Upper lobe of right lung (tissue), 1 donor: ENCODE measurements at places on chromosomes 16 and 17.

DNA sequence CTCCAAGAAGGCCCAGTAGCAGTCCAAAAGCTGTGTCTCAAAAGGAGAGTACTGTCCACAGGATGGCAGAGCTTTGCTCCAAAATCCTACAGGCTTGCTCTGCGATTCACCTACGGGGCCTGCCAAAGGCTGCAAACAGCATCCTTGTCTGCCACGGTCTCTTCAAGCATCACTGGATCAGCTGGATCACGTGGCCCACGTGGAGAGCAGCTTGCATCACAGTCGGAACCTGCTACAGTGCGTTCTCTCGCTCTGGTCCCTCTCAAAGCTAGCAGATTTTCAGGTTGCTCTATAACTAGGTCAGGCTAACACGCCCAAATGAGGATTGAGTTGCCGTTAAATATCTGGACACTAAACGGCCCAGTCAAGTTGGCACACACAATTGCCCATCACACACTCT, 8.4 kb upstream of the TIMM22 start:
- DNase-seq, result no peak

- no peak for DNase-seq
Observed at GRCh38 chr17:9247401-9247938, 226.2 kb downstream of the NTN1 start.

DNA sequence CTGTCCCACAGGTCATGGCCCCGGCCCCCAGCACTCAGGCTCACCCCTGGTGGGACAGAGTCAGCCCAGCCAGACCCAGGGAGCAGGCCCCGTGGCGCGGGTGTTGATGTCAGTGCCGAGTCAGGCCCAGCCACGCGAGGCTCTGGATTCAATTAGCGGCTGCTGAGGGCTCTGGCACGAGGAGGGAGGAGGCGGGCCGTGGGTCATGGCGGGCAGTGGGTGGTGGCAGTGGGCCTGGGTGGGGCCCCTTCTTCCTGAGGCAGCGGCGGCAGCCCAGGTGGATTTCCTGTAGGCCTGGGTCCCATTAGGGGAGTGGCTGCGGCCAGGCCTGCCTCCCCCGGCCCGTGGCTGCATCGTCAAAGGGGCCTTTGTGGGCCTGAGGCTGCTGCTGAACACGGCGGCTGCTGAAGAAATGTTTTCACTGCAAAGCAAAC, 12.9 kb downstream of the VASN start:
- no peak for DNase-seq

- DNase-seq, result peak; percentile 65
Observed at GRCh38 chr16:15829460-15829859, 27.4 kb downstream of the MYH11 start.

- no peak for DNase-seq
Observed at GRCh38 chr17:67624886-67625656, 92.7 kb upstream of the NOL11 start.

GRCh38 chr16:72474501-72475123, 302.7 kb upstream of the PMFBP1 start:
- no peak for DNase-seq

- no peak for DNase-seq
Observed at GRCh38 chr17:80125656-80126448, 21.1 kb downstream of the EIF4A3 start.
